ENCODE measurements at places on chromosomes 7 and 10. TPM values are rescaled to one million over a fixed set of nuclear protein-coding genes. Genes with fewer than 3 reads are reported as not detected.
A peak's percentile ranks its signal among the peaks of the same experiment; 100 is the strongest.

- no peak for DNase-seq
These were observed 178.5 kb downstream of the HECW1 start for GRCh38 chr7:43290978-43291377.

GRCh38 chr10:70763567-70763966 is 21.6 kb downstream of the TBATA start:
- DNase-seq: peak; percentile 18

Gene GPER1
- not detected for total RNA-seq

DNA sequence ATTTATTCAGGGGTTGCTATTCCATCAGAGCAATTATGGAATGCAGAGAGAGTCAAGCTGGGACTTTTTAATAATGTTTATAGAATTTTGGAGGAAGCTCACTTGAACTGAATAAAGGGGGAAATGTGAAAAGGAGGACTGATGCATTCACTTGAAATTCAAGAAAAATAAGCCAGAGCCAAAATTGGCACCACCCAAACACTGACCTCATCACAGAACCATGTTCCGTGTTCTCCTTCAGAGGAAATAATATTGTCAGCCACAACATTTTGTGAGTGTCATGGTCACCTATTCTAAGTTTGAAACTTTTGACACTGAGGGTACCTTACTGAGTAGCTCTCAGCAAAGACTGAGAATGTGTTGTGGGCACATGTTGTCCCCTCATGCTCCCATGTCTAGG is 207.0 kb downstream of the ANK3 start:
- no peak for DNase-seq

- no peak for DNase-seq
These were observed 1.9 kb downstream of the VPS41 start for GRCh38 chr7:38907066-38907465.

DNA sequence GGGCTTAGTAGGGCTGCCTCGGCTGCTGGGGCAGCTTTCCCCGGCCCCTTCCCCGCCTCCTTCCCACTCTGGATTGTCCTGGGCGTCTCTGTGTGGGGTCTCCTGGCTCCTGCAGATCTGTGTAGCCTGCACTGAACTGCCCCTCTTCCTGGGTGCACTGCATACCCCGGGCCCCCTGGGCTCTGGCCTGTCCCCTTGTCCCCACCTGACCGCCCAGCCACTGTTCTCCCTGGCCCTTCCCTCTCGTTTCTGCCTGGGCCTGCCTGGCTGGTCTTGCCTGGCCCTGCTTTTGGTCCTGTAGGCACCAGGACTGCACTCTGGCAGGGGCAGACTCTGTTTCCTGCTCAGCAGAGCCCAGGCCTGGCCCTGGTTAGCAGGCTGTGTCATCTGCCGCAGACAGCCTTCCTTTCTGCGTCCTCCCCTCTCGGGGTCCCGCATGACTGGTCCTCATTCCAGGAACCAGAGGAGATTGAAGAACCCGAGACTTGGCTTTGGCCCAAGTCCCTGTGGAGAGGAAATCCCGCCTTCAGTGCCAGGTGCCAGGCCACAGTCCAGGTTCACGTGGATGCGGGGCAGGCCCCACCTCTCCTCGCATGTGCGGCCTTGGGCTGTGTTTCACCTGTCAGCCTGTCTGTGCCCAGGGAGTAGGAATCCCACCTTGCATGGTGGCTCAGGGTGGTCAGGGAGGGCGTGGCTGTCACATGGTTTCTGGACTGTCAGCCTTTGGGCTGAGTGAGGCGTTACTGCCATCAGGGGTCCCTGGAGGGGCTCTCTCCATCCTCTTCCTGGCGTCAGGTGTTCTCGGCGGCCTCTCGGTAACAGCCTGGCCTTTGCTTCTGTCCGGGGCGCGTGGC is 9.2 kb downstream of the INPP5A start:
- DNase-seq: no peak

DNA sequence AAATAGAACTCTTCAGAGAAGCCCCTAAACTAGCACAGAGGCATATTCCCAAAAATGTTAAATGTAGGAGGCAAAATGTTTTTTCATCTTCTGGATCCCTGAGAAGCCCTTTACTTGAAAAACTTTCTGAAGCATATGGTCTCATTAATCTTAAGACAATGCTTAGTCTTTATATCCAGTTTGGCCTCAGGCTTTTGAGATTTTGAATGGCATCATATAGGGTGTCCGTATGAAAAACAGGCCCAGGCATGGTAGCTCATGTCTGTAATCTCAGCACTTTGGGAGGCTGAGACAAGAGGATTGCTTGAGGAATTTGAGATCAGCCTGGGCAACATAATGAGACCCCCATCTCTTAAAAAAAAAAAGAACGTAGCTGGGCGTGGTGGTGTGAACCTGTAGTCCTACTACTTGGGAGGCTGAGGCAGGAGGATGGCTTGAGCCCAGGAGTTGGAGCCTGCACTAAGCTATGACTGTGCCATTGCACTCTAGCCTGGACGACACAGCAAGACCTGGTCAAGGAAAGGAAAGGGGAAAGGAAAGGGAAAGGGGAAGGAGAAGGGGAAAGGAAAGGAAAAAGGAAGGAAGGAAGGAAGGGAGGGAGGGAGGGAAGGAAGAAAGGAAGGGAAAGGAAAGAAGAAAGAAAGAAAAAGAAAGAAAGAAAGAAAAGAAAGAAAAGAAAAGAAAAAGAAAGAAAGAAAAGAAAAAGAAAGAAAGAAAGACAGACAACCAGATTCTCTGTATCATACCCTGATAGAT is 119.4 kb downstream of the CDK6 start:
- no peak for DNase-seq

- DNase-seq: no peak
These were observed 466.3 kb downstream of the SEMA3D start for GRCh38 chr7:84720456-84721097.

DNA sequence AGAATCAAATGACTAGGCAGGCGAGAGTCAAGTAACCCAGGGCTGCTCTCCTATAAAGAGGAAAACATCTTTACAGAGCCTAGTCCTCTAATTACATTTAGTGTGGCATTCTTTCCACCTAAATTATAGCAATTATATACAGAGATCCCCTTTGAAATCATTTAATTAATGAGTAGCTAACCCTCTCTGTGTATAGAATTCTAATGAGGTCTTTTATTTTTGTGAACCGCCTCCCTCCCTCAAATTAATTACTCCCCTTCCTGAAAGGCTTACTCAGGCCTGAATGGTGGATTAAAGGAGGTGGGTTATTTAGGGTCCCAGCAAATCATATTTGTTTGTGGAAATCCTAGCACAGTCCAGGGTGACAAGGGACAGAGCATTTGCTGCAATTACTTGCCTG is 551.8 kb downstream of the SORCS3 start:
- DNase-seq: no peak

GRCh38 chr7:38929460-38930171 is 20.6 kb upstream of the VPS41 start:
- DNase-seq: no peak

Gene EVX1
- total RNA-seq: not detected

- no peak for DNase-seq
These were observed 39.5 kb downstream of the ADK start for GRCh38 chr10:74190494-74190893.

Gene GIMAP4
- total RNA-seq: 245 TPM

DNA sequence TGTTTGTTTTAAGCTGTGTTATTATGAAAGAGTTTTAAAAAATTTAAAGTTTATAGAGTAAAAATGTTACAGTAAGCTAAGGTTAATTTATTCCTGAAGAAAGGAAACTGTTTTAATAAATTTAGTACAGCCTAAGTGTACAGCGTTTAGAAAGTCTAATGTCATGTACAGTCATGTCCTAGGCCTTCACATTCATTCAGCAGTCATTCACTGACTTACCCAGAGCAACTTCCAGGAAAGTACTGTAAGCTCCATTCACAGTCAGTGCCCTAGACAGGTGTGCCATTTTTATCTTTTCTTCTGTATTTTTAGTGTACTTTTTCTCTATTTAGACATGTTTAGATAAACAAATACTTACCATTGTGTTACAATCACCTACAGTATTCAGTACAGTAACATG is 126.8 kb downstream of the TPK1 start:
- no peak for DNase-seq

Gene NEUROG3
- not detected for total RNA-seq

Gene PHYHIPL
- total RNA-seq: not detected

GRCh38 chr10:124006526-124006925 is 86.9 kb downstream of the CHST15 start:
- peak; percentile 32 for DNase-seq

Gene GIMAP5
- 136 TPM for total RNA-seq

Gene ABCB4
- total RNA-seq: 0.69 TPM

All from natural killer cell treated with Interleukin-12 subunit alpha and Interleukin-12 subunit beta and Interleukin-15 and Interleukin-18, amount 100 ng/mL, for 72 hours (primary cell).